ENCODE measurements at places on chromosomes 13 and 19.

GRCh38 chr19:56405062-56405461 lies 930 bp downstream of the ZNF583 start:
- DNase-seq: peak; percentile 32

GRCh38 chr19:58002384-58003173 lies at the start of gene ZNF606:
ZNF606 (minus strand) TSS chr19:58002820; CDS start chr19:58001319, 1,501 bp downstream.
- DNase-seq: peak; percentile 90

DNA sequence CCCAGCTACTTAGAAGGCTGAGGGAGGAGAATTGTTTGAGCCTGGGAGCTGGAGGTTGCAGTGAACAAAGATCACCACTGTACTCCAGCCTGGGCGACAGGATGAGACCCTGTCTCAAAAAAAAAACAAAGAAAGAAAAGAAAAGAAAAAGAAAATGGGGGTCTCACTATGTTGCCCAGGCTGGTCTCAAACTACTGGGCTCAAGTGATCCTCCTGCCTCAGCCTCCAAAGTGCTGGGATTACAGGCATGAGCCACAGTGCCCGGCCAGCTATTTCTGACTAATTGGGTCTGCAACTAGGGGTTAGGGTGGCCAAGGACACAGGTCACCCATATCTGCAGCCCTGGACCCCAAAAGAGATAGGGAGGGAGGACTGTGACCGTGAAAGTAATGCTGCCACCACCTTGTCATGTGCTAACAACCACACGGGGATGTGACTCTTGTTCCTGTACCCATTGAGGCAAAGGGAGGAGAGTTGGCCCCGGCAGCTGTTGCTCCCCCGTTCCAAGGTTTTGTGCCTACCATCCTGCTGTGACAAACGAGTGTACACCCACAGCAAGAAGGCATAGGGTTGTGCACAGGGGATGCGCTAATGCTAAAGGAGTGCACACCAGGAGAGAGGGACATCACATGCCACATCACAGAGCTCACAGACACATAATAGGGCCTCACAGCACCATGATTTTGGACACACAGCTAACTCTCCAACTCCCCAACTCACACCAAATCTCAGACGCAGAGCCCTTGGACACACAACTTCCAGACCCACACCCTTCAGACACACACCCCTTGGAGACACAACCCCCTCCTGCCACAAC lies 619 bp downstream of the MEF2B start:
- no peak for DNase-seq

GRCh38 chr19:4094761-4095487 lies 28.2 kb upstream of the ZBTB7A start:
- DNase-seq: no peak

GRCh38 chr19:7145494-7145893 lies 76.0 kb downstream of the ZNF557 start:
- no peak for DNase-seq

DNA sequence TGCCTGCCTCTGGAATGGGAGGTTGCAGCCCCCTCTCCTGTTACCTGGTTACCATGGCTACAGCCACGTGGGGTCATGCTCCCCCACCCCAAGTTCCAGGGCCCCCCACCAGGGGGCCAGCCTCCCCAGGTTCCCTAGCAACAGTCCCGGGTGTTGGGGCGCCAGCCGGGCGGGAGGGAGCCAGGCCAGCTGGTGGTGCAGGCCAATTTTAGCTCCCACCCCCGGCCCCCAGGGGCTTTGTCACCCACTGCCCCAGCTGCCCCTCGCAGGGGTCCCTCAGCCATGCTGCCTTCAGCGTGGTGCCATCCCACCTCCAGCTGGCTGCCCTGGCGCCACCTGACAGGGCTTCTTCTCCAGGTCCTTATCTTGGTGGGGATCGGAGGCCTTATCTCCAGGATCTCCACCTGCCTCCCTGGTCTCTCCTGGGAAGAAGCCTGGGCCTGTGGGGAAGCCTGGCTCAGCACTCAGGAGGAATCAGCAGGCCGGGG lies 3.0 kb downstream of the MARK4 start:
- no peak for DNase-seq

- no peak for DNase-seq
Observed at GRCh38 chr19:46551164-46551563, 50.0 kb upstream of the CALM3 start.

GRCh38 chr13:59441596-59442280 lies 722.0 kb downstream of the DIAPH3 start:
- no peak for DNase-seq

- no peak for DNase-seq
Observed at GRCh38 chr19:46860846-46861690, at the start of gene ARHGAP35. ARHGAP35 (plus strand) TSS chr19:46860997; CDS start chr19:46918676, 57,679 bp downstream.

Data from OCI-M1 (cell line).